Fibroblast of skin of right biceps (primary cell): ENCODE measurements at places on chromosomes 5 and 9.
A peak's percentile ranks its signal among the peaks of the same experiment; 100 is the strongest.

DNA sequence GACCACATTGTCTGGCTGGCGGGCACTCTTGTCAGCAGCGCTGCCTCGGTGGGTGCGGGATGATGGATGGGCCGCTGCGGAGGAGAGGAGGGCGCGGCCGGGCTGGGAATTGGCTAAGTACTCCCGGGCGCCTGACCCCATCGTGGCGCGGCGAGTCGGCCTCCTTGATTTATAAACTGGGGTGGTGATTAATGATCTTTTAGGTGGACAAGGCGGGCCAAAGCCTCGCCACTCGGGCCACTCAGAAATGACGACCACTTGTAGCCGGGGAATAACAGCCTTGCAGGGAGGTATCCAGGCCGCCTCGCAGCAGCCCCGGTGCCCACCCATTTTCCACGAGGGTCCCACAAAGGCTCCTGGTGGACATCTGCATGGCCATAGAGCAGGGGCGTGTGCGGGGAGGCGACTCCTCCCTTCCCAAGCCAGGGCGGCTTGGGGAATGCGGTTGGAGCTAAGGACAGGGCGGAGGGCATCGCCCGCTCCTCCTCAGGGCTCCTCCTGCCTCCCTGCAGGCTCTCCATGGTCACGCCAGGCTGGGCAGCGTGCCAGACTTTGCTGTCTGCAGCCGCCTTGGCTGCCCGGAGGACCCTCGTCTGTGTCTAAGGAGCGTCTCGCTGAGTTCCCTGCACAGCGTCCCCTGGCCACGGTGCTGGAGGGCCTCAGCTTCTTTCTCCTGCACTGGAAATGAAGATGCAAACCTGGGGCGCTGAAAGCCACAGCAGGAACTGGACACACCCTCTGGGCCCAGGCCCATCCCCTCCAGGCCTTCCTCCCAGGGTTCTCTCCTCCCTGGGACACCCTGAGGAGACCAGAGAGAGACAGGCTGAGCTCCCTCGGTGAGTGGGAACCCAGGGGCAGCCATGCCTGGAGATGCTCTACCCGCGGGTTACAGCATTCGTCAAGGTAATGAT lies 287.4 kb upstream of the IRX4 start:
- DNase-seq, result no peak

DNA sequence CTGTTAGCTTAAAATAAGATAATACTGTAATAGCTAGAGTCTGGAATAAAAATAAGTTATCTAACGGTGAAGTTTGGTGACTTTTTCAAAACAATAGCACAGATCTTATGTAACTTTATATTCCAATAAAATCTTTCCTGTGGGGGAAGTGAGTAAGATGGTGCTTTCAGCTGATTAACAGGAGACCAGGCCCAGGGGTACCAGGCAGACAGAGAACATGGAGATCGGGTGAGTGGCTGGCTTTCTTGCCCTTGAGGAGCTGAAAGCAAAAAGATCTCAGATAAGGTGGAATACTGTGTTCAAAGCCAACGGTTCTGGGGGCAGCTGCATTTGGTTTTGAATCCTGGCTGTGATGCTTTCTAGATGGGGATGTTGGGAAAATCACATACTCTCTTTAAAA lies 61.3 kb downstream of the MAT2B start:
- no peak for DNase-seq

GRCh38 chr9:127159325-127159801 lies 36.9 kb upstream of the ANGPTL2 start:
- peak; percentile 73 for DNase-seq

- DNase-seq, result no peak
Observed at GRCh38 chr9:82969291-82969690, 93.7 kb downstream of the RASEF start.

- no peak for DNase-seq
Observed at GRCh38 chr5:134943547-134943946, 24.2 kb upstream of the CATSPER3 start.

DNA sequence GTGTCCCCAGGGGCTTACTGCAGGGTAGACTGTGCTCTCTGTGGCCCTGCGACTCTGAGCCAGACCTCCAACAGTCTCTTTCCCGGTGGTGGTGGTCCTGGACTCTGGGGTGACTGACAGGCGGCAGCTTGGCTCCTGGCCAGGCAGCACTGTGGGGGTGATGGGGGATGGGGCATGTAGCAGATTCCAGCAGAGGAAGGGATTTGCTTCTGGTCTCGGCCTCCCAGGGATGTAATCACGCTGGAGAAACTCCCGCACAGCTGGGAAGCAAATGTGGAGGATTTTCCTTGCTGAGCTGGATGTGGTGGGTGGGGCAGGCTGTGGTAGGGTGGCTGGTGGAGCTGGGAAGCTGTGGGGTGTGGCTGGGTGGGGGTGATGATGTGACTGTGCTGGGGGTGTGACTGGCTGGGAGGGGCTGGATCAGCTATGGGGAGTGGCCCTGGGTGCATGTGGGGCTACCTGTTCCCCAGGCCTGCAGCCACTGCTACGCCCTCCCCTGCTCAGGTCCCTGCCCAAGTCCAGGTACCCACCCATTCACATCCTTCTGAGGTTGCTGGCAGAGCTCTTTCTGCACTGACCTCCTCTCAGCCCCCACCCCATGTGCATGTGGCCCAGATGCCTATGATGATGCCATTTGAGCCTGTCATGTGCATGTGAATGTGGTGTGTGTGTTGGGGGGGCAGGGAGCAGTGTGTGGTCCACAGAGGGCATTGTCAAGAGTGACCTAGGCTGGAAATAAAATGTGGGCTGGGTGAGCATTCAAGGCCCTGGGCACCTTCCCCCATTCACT lies 3.8 kb downstream of the NDST1 start:
- DNase-seq, result peak; percentile 89

- DNase-seq, result peak; percentile 68
Observed at GRCh38 chr9:108662091-108662875, 193.5 kb downstream of the ACTL7B start.

DNA sequence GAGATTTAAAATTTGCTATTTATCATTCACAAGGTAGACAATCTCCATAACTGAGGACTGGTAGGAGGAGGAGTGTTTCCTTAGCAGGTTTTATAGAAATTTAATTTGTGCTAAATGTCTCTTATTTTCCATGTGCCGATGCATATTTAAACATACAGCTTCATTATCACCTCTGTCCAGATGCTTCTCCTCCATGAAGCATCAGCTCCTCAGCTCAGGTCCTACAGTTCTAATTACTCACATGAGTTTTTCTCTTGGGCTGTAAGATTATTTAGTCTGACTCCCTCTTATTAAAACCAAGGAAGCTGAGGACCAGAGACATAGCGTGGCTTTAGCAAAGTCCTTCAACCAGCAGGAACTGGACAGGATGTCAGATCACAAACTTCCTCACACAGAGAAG lies 300.2 kb upstream of the PANK3 start:
- DNase-seq, result no peak

GRCh38 chr5:140833993-140834392 lies at the start of gene PCDHA7:
TSS of gene PCDHA7 (plus strand) at chr5:140834269. CDS start at chr5:140834384, 115 bp downstream.
- DNase-seq, result peak; percentile 20
